ENCODE measurements at places on chromosomes 3 and 15.

DNA sequence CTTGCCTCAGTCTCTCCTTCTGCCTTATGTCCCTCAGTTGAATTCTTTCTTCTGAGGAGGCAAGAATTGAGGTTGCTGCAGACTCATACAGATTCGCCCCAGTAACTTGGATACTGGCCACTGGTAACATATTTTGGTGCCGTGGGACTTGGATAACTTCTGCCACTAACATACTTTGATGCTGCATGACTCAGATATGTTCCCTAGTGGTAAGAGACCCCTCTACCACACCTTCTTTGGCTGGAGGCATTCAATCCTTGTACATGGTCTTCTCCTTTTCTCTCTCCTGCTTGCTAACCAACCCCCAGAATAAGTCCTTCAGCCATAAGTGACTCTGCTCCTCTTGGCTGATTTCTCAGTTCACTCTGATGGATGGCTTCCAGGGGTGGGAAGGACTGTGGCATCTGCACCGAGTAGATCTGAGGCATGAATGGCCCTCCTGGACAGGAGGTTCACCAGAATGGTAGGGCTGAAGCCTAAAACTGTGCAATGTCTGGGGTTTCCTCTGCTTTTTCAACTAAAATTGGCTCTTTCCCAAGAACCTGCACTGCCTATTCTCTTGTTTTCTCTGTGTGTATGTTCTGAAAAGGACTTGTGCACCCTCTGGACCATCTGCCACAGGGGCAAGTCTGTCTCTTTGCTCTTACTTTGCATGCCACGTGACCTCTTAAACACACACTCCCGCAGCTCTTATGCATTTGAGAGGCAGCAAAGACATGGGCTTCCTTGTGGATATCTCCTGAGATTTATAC is 55.5 kb upstream of the FSTL1 start:
- no peak for DNase-seq

GRCh38 chr3:7543294-7543880 is 682.5 kb downstream of the GRM7 start:
- no peak for DNase-seq

GRCh38 chr15:44738340-44738984 is 2.1 kb downstream of the TRIM69 start:
- no peak for DNase-seq

- DNase-seq: no peak
These were observed 225.5 kb downstream of the RORA start for GRCh38 chr15:61003437-61004218.

GRCh38 chr3:177055605-177056571 is 141.4 kb downstream of the TBL1XR1 start:
- no peak for DNase-seq

DNA sequence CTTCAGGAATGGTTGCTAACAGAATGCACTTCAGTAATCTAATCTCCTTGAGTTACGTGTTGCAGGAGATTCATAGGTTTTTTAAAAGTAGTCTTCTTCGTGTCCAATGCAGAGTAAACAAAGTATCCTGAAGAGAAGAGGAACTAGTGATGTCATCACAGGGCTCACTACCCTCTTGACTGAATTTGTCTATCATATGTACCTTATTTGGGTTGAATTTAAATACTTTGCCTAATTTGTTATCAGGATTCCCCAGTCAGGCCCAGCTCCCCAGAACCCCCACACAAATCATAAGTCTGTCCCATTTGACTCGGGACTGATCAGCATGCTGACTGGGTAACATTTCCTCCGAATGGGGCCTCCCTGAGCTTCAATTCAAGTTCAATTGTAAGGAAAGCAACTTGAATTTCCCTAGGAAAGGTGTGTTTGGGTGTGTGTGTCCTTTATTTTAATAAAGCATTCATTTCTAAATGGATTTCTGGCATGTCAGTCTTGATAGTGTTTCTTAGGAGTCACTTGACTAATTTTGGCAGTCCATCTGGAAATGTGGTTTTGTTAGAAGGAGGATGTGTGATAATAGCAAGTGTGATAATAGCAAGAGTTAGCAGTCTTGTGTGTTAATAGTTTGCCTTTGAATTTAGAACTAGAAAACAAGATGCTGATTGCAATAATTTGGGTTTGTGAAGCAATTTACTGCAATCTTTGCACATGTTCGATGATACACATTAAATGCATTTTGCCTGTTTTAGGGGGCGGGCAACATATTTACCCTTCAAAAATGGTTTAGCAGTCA is 21.9 kb downstream of the OXNAD1 start:
- peak; percentile 9 for DNase-seq

DNA sequence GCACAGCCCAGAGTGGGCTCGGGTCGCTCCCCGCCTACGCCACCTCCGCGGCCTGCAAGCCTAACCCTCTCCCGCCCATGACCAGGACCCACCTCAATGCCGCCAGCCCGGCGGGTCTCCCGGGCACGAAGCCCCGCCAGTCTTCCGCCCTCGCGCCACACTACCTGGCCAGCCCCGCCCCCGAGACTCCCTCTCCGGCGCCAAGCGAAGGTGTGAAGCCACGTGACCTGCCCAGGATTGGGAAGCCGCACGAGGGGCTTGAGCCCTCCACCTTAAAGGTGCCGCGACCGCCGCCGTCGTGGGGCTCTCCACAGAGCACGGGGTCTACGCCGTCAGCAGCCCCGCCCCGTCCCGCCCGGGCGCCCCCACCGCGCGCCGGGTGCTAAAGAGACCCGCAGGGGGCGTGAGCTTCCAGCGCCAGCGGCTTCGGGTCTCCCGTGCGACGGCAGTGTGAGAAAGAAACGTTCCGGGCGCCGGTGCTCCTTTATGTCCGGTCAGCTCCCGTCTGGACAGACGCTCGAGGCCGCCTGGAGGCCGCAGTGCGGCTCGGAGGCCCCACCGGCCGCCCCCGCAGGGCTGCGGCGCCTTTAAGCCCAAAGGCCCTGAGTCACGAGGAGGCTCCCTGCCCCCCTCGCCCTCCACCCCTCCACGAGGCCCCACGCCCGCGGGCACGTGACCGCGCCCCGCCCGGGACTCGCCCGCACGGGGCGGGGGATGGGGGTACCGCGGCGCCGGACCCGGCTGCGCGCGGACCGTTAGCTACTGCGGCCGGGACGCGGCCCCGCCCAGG is at the start of gene CPEB1:
Gene CPEB1 (minus strand): TSS at position 319 of the 790 bp plus-strand sequence. CDS start 18,904 bp downstream, outside the sequence.
- peak; percentile 54 for DNase-seq

DNA sequence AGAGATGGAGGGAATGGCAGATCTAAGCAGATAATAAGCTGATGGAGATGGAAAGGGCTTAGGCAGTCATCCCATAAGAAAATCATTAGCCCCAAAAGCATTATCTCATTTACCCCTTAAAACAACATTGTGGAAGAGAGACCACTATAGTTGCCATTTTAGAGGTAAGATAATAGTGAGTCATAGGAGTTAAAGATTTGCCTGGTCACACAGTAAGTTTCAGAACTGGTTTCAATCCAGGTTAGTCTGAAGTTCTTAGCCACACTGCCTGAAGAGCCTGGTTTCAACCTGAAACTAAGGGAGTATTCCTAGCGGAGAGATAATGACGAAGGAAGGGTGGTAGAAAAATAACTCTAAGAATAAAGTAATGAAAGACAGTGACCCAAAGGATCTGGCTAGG is 13.0 kb upstream of the UBR1 start:
- DNase-seq: no peak

DNA sequence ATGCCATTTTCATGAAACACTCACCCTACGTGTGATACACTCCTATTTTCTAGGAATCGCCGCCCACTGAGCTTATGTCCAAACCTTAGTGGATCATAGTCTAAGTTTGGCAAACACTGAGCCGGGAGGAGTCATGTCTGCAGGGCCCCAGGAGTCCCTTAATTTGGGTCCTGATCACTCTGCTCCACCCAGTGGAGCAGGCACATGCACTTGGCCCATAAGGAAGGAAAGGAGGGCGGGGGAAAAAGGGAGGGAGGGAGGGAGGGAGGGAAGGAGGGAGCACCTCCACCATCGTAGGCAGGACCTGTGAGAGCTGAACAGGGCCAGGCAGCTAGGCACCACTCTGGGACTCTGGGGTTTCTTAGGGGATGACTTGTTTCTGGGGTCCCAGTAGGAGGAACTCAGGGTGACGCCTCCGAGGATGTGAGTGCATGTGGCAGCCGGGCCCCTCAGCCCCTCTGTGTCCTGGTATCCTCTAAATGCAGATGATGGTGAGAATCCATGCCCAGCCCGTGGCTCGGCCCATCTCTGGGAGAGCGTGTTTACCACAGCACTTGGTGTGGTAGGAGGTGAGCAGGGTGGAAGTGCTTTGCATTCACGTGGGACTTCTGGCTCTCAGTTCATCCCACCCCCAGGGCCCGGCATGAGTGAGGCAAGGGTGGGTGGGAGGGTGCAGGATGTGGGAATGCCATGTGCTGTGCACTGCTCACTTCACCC is 109.4 kb downstream of the KLF13 start:
- peak; percentile 53 for DNase-seq

DNA sequence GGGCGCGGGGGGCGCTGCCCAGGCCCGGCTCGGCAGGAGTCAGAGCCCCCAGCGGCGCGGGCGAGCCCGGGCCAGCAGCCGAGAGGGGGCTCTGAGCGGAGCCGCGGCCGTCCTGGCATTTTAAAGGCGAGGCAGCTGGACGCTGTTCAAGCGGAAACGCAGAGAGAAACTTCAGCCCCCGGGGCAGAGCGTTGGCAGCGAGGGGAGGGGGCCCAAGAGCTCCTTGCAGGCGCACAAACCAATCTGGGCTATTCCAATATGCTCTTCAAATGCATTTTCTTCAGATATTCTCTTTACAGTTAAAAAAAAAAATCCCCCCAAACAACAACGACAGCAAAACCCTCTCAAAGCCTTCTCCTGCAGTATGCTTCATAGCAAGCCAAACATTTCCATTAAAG is at the start of gene CTXND1:
Gene CTXND1 (minus strand): TSS at position 93 of the 398 bp plus-strand sequence. CDS start 50,264 bp downstream, outside the sequence.
- DNase-seq: no peak

DNA sequence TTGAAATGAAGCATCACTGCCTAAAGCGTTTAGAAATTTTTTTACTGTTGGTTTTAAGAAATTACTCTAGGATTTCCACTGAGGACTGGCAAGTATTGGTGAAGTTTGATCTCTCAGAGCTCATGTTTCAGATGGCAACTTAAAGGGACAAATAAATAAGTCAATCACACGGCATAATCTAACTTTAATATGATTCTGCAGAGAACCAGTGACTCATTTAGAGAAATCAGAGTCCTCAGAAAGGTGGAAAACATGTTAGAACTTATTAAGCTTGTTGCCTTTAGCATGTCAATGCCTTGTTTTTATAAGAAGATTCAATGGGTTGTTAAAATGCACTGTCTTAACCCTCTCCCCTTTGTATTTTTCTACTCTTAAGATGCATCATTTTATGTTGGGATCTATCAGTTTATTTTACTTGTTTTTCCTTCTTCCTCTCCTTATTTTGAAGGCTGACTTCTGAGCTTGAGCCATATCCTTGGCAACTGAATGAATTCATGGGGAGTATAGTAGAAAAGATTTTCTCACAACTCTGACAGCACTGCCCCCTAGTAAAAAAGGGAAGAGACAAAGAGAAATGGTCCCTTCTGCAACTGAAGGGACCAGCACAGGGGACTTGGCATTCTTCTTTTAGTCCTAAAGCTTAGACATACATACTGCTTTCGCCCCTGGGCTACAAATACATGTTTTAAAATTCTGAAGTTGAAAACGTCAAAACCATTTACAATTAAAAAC is 431.2 kb downstream of the LPP start:
- no peak for DNase-seq

DNA sequence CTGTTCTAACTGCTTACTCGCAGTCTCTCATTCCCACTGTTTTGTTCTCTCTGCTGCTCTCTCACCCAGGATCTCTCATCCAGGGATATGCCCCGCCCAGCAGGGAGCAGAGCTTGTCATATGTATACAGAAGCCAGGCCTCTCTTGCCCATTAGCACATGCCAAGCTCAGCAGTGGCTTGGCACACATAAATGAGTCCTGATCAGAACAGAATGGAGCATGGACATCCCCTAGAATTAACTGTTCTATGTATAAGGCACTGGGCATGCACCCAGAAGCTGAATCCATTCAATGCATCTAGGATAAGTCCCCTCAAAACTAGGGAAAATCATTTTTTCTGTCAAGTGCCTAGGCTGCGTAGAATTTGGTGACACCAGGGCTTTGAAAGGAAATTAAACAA is 61.6 kb downstream of the IGSF11 start:
- DNase-seq: no peak

GRCh38 chr3:69806735-69807438 is 67.6 kb downstream of the MITF start:
- no peak for DNase-seq

DNA sequence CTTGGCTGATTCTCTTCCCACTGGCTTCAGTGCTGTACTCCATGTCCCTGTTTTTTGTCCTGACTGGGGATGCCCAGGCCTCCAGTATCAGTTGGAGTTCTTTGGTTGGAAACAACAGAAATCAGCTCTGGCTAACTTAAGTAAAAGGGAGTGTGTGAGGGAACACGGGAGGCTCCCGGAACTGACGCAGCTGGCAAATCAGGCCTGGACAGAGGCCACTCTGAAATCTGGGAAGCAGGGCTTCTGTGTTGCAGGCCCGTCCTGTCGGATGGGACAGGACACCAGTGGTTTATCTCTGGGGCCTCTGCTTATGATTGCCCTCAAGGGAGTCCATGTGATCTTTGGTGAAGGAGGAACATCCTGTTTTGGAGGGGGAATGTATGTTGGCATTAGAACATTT is 124.3 kb downstream of the CHCHD6 start:
- no peak for DNase-seq

Data from activated naive CD4-positive, alpha-beta T cell treated with Interleukin-2 at 50 U/mL for 16 hours (primary cell).